Hematopoietic multipotent progenitor cell treated with erythropoietin and hydrocortisone succinate and interleukin-3 and kit ligand, for 15 days (in vitro differentiated cells): ENCODE measurements at places on chromosomes 7 and 10.

DNA sequence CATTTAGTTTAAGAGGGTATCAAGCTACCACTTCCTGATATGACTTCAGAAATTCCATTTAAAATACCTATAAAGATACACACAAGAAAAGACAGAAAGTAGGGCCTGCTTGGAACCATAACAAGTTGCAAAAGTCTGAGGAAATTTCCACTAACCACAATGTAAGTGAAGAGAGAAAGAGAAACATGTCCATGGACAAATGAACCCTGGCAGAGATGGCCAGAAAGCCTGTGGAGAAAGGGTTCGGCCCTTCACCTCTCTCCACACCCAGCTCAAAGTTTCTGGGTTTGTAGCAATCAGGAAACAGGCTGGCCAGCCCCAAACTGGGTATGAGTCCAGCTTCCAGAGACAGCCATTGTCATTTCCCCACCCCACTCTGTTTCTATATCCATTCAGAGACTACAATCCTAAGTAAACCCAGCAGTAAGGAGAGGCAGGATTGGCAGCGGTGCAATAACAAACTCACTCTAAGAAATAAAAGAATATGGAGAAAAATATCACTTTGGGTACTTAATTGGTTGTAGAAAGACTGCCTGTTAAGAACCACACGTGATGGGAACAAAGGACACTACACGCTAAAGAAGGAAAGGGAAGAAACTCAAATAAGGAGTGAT, 71.1 kb downstream of the STK17A start:
- DNase-seq = no peak

GRCh38 chr7:17521437-17521836, 223.0 kb downstream of the AHR start:
- DNase-seq = no peak

- no peak for DNase-seq
Observed at GRCh38 chr10:75033399-75034130, 77.9 kb upstream of the SAMD8 start.

- DNase-seq = no peak
Observed at GRCh38 chr10:128751851-128752250, 625.6 kb upstream of the MKI67 start.

GRCh38 chr7:22549667-22550513, 49.9 kb upstream of the STEAP1B start:
- no peak for DNase-seq

DNA sequence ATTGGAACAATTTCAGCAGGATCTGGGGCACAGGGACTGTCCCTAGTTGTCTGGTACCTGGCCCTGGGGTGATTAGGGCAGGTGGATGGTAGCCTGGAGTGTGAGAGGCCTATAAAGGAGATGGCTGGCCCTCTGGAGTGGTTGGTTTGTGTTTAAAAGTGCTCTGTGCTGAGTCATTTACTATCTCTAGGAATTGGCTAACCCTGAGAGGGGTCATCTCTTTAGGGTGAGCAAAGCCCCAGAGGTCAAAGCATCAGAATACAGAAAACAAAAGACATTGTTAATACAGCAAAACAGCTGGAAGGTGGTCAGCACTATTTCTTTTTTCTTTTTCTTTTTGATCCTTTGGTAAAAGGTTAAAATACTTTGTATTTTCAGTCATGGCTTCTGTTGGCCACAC, 43.4 kb upstream of the BMPER start:
- no peak for DNase-seq

GRCh38 chr7:46713868-46714596, 793.0 kb upstream of the IGFBP3 start:
- no peak for DNase-seq

- DNase-seq = no peak
Observed at GRCh38 chr7:80135309-80136104, 876 bp downstream of the GNAI1 start.

GRCh38 chr7:133484086-133484485, 231.2 kb downstream of the EXOC4 start:
- DNase-seq = no peak

GRCh38 chr7:27102581-27103442, at the start of gene HOXA2:
Gene HOXA2, minus strand, starts transcription at chr7:27102683. Its CDS starts 183 bp downstream, at chr7:27102500.
- no peak for DNase-seq

- DNase-seq = no peak
Observed at GRCh38 chr10:112126901-112127300, 56.7 kb downstream of the GPAM start.

DNA sequence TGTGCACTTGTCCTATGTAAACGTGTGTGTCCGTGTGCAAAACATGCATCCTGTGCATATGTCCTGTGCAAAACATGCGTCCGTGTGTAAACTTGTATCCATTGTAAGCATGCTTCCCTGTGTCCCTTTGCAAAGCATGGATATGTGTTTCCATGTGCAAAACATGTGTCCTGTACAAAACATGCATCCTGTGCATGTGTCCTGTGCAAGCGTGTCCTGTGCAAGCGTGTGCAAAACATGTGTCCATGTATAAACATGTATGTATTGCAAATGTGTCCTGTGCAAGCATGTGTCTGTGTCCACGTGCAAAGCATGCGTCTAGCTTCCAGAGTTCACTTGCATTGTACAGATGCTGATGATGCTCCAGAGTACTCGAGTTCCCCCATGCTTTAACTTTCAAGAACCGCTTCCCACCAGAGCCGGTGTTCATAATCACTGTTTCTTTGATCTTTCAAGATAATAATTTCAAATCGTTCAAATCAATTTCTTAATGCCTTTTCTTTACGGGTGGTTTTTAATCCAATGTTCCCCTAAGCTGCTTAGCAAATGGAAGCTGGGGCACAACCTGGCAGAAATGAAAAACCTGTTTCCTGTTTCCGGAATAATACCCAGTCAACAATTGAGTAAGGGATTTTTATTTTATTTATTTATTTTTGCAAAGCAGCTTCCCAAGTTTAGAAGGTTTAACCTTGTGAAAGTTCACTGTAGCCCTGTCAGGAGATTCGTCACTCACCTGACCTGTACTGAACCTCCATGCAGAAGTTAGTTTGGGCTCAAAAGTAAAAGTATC, 641 bp upstream of the ASB13 start:
- DNase-seq = no peak

DNA sequence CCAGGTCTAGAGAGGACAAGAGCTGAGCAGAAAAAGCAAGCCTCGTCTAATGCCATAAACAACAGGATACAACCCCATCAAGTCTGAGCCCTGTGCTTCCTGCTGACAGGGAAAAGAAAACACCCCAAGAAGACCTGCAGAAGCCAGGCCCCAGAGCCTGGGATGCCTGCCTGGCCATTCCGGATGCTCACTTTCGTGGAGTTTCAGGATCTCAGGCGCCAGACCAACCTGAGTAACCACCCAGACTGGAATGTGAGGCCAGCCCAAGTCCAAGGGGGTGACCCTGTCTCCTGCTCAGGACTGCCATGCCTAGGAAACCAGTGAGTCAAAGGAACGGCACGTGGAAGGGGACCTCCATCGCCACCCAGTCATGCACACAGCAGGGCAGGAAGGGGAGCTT, 74.3 kb downstream of the PLXNA4 start:
- DNase-seq = no peak

DNA sequence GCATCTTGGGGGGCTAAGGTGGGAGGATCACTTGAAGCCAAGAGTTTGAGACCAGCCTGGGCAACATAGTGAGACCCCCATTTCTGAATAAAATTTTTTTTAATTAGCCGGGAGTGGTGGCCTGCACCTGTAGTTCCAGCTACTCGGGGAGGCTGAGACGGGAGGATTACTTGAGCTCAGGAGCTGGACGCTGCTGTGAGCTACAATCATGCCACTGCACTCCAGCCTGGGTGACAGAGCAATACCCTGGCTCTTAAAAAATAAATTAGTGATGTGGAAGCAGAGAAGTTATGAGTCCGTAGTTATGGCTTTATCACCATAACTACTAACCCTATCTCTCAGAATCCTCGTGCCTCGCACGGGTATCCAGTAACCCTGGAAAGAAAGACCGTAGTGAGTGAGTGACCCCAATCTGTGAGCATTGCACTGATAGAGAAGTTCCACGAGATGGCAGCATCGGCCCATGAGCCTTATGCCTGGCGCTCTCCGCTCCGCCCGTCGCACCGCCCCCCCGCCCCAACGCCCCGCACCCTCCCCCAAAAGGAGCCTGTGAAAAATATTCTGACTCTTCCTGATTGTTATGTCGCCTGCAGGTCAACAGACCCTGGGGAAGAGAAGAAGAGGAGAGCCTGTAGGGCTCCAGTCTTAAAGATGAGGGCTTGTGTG, 4.9 kb upstream of the SLC29A3 start:
- DNase-seq = peak; percentile 54

DNA sequence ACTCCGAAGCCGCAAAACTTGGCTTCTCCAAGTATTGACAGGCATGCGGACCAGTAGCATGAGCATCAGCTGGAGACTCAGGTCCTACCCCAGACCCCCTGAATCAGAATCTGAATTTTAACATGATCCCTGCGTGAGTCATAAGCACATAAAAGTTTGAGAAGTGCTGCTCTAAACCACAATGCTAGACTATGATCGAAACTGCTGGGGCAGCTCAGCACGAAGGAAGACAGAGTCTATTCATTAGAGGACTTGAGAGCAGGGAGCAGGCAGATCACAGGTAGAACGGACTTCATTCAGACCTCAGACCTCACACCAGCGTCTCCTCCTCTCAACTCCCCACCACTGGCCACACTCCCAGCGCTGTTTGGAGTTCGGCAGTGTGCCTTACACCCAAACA, 16.9 kb downstream of the CAMK2G start:
- no peak for DNase-seq

DNA sequence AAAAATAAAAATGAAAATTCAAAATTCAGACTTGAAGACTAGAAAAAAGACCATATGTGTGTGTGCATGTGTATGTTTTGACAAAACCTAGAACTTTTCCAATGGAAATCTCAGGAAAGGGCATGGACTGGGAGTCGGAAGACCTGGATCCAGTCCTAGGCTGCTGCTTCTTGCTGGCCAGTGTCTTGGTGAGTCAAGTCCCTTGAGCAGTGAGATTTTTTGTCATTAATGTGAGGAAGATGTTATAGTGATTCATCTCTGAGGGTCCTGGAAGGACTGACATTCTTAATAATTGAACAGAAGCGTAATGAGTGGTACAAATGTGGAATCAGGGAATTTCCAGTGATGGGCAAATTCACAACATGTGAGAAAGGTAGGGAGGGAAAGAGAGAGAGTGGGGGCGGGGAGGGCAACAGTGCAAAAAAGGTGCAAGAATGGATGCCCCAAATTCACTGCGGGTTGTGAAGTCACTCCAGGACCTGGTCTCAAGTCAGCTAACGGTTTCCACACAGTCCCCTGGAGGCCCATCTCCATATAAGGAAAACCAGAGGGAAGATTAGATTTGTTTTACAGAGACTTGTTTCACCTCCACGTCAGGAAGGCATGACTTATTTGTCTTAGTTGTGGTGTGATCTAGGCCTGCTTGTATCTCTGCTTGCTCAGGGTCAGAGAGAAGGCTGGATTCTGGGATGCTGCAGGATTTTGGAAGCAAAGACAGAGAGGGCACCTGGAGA, 201.7 kb downstream of the BUB3 start:
- no peak for DNase-seq

GRCh38 chr7:40356312-40356711, 221.5 kb downstream of the SUGCT start:
- no peak for DNase-seq

DNA sequence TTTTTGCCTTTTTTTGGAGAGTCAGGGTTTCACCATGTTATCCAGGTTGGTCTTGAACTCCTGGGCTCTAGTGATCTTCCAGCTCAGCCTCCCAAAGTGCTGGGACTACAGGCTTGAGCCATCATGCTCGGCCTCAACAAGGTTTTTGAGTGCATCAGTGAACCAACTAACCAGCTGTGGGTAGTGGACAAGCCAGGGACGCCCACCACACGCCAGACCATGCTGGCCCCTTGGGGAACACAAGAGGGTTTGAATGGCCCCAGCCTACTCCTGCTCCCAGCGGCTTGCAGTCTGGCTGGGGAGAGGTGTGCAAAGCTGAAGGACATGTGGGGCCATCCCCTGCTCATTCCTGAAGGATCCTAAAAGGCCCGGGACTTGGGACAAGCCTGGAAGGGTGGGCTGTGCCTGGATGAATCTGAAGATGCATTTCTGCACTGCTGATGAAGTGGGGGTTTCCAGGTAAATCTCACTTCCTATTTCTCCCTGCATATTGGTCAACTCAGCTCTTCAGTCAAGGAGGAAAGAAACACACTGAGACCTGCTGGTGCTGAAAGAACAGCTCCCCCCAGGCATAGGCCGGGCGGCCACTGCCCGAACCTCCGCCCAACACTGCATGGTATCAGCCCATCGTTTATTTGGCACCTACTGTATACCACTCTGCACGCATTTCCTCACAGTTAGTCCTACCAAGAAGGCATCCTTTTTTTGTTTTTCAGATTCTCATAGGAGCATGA, 6.9 kb downstream of the MMD2 start:
- DNase-seq = no peak

- DNase-seq = no peak
Observed at GRCh38 chr10:125112697-125113494, 47.5 kb downstream of the CTBP2 start.

- no peak for DNase-seq
Observed at GRCh38 chr10:131895116-131895515, 5.7 kb upstream of the PPP2R2D start.

DNA sequence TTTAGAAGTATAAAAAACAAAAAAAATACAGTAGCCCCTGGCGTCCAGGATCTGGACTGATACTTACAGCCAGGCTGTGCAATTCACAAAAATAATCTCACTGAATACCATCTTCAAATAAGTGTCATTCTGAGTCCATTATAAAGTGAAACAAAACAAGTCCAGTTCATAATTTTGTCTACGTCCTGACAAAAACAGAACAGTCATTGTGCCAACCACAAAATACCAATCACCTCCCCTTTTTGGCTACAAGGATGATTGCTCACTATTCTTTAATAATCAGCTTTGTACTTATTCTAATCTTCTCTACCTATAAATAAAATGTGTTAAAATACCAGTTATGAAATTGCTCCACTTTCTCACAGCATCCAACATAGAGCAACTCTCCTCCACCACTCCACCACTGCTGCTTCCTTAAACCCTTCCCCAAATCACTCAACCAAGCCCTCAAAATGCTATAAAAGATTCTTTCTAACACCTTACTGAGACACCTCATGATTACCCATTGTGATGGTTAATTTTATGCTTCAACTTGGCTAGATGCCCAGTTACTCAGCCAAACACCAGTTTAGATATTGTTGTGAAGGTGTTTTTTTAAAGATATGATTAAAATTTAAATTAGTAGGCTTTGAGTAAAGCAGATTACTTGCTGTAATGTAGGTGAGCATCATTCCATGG, 479.8 kb upstream of the SEMA3A start:
- DNase-seq = no peak
